NCI-H226 (cell line): ENCODE measurements at places on chromosomes 12 and 14.

GRCh38 chr12:75848961-75849360 is 182.6 kb downstream of the PHLDA1 start:
- DNase-seq, result no peak

- DNase-seq, result no peak
Measured at GRCh38 chr12:81417056-81417455, 339.2 kb downstream of the ACSS3 start.

GRCh38 chr12:119417440-119417839 is 82.9 kb downstream of the CCDC60 start:
- DNase-seq, result no peak

DNA sequence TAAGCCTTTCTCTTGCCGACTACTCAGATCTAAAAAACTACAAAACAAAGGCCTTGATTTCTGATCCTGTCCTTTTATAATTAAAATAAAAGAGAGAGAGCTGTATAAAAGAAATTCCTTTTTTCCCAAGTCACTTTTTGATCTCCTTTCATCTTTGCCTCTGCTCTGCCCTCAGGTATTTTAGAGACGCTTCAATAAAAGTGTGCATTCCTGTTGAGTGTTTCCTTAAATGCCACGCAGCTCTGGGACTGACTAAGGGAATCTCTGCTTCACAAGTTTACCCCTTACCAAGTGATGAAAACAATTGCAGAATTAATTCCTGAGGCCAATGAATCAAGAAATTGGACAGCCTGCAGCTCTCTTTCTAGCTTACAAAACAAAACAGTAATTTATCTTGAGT is 1109.8 kb downstream of the TMTC2 start:
- DNase-seq, result no peak

DNA sequence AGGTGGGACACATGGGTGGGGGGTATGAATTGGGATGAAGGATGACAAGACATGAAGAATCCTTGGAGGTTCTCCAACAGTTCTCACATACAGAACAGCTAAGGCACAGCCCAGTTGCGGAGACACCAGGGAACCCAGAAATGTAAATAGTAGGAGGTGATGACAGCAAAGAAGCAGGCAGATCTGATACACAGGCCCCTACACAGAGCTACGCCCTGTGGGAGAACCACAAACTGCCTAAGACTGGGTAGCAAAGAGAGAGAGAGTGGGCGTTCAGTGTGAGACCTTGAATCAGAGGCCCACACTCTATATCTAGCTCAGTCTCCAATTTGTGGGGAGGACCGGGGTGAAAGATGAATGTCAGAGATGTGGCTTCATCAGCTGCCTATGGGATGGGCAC is 9.5 kb upstream of the NUMB start:
- DNase-seq, result no peak

- DNase-seq, result no peak
Measured at GRCh38 chr12:10179776-10180181, 947 bp downstream of the TMEM52B start.

DNA sequence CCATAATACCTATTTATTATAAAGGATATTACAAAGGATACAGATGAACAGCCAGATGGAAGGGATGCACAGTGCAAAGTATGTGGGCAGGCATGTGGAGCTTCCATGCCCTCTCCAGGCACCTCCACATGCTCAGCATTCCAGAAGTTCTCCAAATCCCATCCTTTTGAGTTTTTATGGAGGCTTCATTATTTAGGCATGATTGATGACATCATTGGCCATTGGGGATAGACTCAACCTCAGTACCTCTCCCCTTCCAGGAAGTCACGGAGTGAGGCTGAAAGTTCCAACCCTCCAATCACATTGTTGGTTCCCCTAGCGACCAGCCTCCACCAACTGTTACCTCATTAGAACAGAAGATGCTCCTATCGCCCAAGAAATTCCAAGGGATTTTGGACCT is 156.4 kb downstream of the ATP23 start:
- DNase-seq, result no peak
